ENCODE measurements at places on chromosomes 3 and 15.

DNA sequence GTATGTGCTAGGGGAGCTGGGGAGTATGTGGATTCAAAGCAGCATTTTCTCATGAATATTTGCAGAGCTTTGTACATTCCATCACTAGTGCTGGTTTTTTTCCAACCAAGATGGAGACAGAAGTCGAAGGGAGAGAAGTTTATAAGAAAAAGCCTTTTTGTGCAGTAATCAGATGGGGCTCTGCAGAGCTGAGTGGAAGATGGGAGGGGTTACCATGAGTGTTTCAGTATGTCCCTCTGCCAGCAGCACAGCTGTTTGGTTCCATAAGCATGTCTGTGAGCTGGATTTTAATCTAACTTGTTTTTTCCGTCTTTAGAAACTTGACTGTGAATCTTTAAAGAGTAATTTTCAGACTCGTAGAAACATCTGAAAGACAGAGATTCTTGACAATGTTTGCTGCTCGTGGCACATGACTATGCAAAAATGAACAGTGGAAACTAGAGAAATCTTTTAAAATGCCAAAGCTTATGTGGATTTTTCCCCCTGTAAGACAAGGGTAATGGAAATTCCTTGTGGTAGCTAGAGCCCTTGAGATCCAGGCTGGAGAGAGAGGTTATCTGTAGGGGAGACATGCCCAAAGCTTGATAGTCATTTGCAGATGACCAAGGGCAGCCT lies 20.3 kb downstream of the STARD9 start:
- DNase-seq = no peak

DNA sequence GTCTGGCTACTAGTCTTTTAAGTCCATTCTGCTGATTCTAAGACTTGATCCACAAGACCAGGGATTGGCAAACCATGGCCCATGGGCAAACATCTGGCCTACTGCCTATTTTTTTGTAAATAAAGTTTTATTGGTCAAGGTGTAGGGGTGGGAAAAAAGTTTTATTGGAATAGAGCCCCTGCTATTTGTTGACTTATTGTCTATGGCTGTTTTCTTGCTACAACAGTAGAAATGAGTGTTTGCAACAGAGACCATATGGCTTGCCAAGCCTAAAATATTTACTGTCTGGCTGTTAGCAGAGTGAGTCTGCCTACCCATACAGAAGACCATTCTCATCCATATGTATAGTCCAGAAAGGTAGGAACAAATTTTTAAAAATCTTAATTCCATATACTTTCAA lies 106.4 kb downstream of the PTPRG start:
- no peak for DNase-seq

GRCh38 chr15:60391722-60392315 lies 6.0 kb downstream of the ANXA2 start:
- DNase-seq = no peak

DNA sequence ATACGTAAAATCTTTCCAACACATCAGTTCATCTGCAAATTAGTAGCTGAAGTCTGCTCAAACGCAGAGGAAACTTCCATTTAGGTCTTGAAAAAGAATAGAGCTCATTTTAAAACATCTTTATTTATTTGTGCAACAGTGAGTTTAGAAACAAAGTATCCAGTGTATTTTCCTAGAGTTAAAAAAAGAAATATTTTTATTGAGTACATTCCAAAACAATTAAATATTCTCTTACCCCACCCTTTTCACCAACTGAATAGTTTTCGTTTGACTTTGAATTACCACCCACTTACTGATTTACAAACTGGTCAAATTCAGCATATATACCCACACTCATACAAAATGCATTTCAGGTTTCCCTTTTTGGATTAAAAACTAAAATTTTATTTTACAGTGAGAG lies 104.7 kb downstream of the ZBTB20 start:
- no peak for DNase-seq

- no peak for DNase-seq
These were observed 17.6 kb downstream of the GPR87 start for GRCh38 chr3:151299006-151299405.

GRCh38 chr3:99418709-99419108 lies 219.7 kb upstream of the COL8A1 start:
- DNase-seq = no peak

GRCh38 chr15:25182736-25183445 lies 228.1 kb downstream of the SNRPN start:
- DNase-seq = no peak

GRCh38 chr15:79539401-79539800 lies 107.3 kb downstream of the MINAR1 start:
- DNase-seq = no peak

DNA sequence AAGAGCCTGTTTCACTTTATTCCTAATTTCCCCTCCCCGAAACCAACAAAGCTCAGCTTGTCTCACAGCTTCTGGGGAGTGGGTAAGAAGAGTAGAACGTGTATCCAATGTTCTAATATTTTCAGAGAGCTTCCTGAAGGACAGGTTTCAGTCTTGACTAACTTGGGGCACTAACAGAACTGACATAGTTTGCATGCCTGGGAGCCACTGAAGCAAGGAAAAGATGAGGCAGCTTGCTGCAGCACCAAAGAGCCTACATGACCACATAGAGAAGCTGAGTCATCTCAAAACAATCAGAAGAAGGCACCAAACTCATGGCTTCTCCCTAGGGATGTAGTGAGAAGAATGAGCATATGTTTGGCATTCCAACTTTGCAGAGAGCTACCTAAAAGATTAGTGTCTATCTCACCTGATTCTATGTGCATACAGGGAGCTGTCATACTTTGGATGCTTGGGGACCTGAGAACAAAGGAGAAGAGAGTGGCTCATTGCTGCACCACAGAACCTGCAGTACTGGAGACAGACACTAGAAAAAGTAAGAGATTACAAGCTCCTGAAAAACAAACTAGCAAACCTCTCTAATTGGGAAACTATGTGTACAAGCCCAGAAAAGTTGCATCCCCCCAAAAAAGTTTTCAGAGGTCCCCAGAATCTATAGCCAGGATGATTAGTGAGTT lies 86.9 kb downstream of the DCLK3 start:
- DNase-seq = no peak

GRCh38 chr3:65551945-65552344 lies 486.8 kb downstream of the MAGI1 start:
- no peak for DNase-seq

DNA sequence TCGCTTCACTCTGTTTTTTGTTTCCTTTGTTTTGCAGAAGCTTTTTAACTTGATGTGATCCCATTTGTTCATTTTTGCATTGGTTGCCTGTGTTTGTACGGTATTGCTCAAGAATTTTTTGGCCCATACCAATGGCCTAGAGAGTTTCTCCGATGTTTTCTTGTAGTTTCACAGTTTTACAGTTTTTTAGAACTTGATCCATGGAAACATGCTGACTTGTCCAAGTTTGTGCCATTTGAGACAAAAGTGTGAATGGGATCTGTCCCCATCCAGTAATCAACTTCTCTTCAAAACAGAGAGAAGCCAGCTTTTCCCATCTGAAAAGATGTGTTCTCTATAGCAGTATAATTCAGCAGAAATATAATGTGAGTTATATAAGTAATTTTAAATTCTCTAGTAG lies 266.5 kb upstream of the LRTM1 start:
- DNase-seq = no peak

DNA sequence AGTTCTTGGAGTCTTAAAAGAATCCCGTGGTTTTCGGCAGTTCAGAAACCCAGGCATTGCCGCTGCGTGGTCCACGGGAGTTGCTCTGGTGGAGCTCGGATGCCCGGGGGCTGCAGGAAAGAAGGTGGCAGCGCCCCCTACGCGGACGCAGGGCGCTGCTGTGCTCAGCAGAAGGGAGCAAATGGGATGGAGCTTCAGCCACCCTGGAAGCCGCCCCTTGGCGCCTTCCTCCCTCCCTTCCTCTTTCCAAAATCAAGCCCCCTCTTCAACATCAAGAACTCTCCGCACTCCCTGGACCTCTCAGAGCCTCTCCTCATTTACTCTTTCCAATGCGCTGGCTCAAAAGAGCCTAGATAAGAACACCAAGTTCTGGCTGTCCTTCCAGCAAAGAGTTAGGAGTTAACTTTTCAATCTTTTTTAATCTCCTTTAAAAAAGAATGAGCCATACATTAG lies 880 bp upstream of the CHRNA7 start:
- no peak for DNase-seq

- no peak for DNase-seq
These were observed 21.7 kb downstream of the APBA2 start for GRCh38 chr15:28907338-28907960.

DNA sequence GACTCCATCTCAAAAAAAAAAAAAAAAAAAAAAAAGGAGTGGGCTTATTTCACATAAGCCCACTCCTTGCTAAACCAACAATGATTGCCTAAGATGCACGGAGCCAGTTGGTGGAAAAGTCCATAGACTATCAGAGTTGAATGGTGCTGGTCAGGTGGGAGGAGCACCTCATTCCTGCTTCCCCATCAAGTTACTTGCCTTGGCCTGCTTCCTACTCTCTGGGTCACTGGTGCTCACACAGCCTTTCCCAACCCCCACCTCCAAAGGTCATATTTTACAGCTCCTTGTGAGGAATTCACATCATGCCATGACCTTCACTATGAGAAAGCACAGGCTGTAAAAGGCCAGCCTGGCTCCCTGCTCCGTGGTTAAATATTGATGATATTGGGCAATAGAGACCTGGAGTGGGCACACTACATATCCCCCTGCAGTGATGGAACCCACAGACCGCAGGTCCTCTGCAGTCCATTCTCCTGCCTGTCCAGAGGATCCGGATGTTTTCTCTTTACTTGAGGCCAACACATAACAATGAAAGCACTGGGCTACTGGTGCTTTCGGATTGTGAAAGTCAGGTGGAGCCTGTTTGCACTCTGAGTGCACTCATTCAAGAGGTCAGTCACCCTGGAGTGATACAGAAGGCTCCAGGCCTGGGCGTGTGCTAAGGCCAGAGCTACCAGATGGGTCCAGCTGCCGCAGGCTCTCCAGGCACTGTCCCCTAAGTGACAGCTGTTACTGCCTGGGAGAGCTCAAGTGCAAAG lies at the start of gene SLC51B:
Gene SLC51B, plus strand, starts transcription at position 664 of the 758 bp plus-strand sequence. CDS start 4,618 bp downstream, outside the sequence.
- no peak for DNase-seq

GRCh38 chr15:47333734-47334133 lies 383.6 kb upstream of the SEMA6D start:
- no peak for DNase-seq

GRCh38 chr3:36297195-36297594 lies 83.1 kb upstream of the STAC start:
- DNase-seq = no peak

DNA sequence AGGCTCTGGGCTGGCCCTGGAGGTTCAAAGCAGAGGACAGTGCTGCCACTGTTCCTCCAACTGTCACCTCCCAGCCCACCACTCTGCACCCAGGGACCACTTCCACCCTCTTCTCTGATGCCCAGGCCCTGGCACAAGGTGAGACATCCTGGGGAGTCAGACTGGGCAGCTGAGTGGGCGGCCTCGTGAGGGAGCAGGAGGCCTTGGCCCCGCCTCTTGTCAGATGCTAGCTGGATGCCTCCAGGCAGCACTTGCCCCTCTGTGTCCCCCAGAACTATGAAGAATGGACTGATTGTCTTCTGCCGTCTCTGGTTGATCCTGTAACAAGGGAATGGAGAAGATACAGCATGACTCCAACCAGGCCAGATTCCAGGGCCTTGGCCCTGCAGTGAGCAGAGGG lies 191.0 kb upstream of the LINGO1 start:
- DNase-seq = no peak

DNA sequence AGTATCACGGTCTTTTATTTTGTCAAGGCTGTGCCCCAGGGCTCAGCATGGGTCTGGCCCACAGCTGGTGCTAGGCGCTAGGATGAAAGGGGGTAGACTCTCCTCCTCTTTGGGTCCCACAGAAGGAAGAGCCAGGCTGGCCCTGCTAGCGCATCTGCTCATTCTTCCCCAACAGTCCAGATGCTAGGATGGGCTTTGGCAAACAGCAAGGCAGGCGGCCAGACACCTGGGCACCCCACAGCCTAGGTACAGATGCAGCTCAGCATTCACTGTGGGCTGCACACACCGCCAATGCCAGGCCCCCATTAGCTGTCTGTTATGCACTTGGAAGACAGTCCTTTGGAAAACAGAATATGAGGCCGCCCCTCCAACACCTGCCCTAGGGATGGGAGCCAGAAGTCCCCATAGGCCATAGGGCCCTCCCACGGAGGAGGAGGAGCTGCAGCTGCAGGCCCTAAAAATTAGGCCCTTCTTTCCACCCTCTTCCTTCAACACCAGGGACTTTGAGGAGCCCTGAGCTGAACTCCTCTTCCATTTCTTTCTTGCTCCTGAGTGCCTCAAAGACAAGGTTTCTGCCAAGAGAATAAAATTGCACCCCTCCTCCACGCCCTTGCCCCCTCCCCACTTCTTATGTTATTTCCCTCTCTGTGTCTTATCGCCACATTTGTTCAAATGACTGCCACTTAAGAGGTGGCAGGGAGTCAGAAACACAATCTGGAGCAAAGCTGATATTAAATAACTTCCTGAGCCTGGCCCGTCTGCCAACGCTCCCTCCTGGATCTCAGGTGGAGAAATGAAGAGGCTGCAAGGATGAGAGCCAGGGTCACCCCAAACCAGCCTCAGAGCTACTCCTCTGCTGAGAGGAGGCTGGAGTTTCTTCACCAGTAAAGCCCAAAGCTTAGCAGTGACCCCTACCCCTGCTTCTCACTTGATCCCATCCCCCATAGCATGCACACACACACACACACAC lies 13.7 kb downstream of the NTRK3 start:
- DNase-seq = no peak

DNA sequence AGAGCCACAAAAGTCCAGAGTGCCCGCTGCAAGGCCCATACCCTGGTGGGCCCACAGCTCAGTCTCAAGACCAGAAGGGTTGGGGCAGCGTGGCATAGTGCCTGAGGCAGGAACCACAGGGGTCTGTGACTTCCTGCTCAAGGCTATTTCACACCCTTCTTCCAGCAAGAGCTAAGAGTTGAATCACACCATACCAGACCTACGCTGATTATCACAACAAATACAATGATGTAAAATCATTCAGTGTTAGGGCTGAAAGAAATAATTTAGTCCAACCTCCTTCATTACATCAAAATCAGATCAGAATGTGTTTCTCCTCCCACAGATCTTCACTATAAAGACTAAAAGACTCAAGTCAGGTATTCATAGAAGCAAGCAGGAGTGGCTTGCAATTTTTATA lies 27.8 kb upstream of the ST8SIA2 start:
- DNase-seq = no peak

GRCh38 chr15:25766417-25766816 lies 96.7 kb downstream of the ATP10A start:
- no peak for DNase-seq

DNA sequence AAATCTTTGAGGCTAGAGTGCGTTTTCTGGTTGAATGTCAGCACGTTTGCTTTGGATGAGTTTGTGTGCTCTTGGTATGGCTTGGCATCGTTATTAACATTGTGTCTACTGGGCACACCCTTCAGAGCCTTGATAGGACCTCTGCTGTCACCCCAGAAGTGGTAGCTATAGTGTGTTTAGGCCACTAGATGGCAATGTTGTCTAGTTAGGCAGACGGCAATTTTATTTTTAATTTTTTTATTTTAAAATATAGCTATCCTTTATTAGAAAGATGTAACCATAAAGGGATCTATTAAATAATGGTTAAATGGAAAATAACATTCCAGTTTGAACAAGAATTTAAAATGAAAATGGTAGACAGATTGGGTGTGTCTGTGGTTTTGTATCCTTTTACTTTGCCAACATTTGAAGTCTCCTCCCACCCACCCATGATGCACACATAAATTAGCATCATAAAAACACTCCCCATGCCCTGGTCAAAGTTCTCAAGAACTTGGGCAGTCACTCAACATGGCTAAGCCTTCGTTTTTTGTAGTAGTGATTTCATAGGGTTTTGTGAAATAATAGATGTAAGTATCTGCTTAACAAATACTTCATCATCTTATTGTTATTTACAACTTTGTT lies 200.7 kb downstream of the KCNH8 start:
- no peak for DNase-seq

All from activated CD8-positive, alpha-beta memory T cell treated with anti-CD3 and anti-CD28 coated beads for 1 hour (primary cell).